Stimulated activated CD4-positive, alpha-beta T cell treated with anti-CD3 and anti-CD28 coated beads, Interleukin-15, amount 100 ng/mL, for 1 hour (primary cell): ENCODE measurements at places on chromosomes 5 and 9.

- no peak for DNase-seq
These were observed 87.9 kb downstream of the SEMA4D start for GRCh38 chr9:89410022-89410421.

- no peak for DNase-seq
These were observed 41.0 kb downstream of the CCNJL start for GRCh38 chr5:160271396-160271795.

DNA sequence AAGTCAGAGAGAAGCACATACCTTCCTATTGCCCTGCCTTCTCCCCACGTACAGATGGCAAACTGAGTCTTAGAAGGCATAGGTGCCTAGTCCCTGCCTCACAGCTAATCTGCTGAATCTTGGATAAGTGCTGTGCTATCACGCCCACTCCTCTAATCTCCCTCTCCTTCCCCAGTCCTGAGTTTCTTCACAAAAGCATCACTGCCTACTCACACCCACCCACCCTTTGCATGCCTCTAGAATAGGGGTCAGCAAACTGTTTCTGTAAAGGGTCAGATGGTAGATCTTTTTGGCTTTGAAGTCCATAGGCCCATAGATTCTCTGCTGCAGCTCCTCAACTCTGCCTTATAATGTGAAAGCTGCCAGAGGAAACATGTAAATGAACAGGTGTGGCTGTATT, 23.2 kb upstream of the JADE2 start:
- no peak for DNase-seq

DNA sequence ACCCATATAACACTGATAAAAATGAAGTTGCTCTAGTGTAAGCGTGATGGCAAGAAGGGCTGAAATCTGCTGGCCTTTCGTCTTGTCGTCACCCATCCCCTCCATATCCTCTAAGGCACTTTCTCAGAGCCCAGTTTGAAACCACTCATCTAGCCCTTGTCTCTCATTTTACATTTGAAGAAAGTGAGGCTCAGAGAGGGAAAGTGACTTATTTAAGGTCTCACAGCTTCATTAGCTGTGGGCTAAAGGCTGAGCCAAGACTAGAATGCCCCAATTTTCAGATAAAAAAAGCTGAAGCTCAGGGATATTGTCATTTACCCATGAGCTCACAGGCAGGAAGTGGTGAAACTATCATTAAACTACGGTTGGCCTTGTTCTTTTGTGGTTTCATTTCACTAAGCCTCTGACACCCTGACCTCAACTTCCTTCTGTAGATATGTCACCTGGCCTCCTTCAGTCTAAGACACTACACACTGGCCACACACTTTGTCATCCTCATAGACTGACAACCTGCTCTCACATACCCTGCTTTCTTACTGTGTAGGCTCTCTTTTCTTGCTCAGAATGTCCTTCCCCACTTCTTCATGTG, 176.7 kb upstream of the DMAC1 start:
- DNase-seq = peak; percentile 4

DNA sequence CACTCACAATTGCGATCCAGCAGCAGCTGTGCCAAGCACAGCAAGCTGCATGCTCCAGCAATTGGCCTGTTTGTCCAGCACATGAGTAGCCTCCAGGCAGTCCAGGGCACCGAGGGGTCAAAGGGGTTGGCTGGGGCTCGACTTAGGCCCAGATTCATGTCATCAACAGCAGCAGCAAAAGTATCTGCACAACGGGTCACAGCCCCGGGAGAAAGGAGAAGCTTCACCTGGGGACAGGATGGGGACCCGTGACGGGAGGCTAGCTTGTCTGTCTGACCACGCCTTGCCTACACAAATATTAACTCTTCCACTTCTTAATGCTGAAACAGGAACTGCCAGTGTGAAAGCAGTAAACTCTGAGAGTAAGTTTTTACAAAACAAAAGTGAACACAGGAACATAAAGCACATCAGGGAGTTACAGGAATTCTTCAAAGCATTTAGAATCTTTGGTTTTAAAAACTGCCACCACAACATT, 191.2 kb downstream of the PIK3R1 start:
- no peak for DNase-seq

DNA sequence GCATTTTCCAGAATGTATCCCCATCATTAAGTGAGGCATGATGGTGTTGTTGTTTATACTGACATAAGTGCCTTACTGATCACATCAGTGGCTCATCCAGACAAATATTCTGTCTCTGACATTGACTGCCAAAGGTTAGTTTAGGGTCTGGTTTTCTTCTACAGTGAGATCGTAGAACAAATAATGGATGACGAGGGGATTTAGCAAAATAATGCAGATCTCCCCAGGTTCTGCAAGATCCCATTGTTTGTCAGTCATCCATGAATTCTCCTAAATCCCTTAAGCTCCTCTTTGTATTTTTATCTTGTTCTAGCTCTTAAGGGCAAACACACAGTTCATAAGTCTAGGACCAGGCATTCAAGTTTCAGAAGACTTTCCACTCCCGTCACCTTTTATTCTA, 93.1 kb upstream of the DHFR start:
- no peak for DNase-seq
